ENCODE measurements at places on chromosomes 2 and 18.

GRCh38 chr2:230498506-230499107 lies 82.6 kb downstream of the SP100 start:
- DNase-seq: no peak

DNA sequence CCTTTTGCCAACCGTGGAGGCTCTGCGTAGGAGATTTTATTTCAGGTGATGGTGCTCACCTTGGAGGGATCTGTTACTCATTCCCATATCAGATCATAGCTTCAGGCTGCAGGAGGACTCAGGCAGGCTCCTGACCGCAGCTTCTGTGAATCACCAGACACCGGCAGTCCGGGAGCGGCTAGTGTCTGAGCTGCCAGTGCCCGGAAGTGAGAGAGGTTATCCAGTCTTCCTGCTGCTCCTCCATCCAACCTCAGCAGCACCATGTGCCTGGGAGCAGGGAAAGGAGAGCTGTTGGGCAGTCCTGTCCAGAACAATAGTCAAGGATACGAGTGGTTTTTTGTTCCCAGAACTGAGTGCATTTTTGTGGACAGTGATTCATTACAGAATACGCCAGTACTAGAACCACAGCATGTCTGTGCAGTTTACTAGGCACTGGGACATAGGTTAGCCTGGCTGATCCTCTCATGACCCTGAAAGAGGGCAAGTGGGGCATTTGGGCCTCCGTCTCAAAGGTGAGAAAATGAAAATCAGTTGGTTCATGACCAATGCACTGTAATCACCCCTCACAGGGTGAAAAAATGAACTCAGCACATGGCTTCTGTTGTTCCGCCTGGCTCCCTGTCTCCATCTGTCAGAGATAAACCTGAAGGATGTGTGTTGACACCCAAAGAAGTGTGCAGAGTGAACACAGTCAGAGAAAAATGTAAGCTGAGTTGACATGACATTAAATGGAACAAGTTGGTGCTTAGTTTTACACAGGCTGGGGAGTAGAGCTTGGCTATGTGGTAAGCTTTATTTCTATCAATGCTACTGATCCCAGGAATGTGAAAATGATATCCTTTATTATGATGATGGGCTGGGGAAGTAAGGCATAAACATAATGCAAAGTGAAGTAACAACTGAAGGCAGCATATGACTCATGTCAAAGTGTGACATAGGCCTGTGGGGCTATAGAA lies 12.2 kb downstream of the FHOD3 start:
- DNase-seq: peak; percentile 94

DNA sequence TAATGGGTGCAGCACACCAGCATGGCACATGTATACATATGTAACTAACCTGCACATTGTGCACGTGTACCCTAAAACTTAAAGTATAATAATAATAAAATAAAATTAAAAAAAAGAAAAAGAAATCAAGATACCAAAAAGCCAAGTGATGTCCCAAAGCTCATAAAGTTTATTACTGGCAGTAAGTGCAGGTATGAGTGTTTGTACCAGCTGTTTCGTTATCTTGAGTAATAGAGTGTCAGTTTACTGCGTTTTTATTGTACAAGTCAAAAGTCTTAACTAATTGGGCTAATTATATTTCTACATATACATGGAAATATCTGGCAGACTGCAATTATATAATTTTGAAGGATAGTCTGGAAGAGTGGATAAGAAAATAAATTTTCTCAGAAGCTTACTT lies 41.8 kb downstream of the MFSD6 start:
- DNase-seq: no peak

DNA sequence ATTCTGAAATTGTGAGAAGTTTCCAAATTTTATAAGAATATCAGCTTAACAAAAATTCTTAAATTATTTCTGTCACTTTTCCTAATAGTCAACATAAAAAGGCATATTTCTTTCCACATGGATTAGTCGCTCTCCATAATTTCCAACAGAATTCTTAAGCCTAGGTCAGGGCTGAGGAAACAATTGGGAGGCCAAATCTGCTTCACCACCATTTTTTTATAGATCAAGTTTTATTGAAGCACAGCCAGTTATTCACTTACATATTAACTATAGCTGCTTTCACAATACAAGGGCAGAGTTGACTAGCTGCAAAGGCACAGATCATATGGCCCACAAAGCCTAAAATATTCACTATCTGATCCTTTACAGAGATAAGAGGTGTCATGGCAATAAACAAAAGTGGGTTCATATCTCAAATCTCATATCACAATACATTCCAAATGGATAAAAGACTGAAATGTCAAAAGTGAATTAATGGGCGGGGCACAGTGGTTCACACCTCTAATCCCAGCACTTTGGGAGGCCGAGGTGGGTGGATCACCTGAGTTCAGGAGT lies 18.7 kb downstream of the MEMO1 start:
- no peak for DNase-seq

GRCh38 chr2:233679196-233679595 lies 2.5 kb upstream of the UGT1A7 start:
- no peak for DNase-seq

GRCh38 chr2:149763358-149763757 lies 175.8 kb upstream of the MMADHC start:
- no peak for DNase-seq

All from fibroblast of skin of left biceps (primary cell).